ENCODE measurements at places on chromosomes 11 and 22.

GRCh38 chr11:36452961-36453360 is 57.1 kb downstream of the TRAF6 start:
- no peak for DNase-seq

- DNase-seq = no peak
Measured at GRCh38 chr22:43554694-43555365, 143.0 kb downstream of the MPPED1 start.

GRCh38 chr22:46240506-46240905 is 9.6 kb downstream of the CDPF1 start:
- no peak for DNase-seq

GRCh38 chr11:104142698-104143097 is 21.2 kb downstream of the PDGFD start:
- no peak for DNase-seq

DNA sequence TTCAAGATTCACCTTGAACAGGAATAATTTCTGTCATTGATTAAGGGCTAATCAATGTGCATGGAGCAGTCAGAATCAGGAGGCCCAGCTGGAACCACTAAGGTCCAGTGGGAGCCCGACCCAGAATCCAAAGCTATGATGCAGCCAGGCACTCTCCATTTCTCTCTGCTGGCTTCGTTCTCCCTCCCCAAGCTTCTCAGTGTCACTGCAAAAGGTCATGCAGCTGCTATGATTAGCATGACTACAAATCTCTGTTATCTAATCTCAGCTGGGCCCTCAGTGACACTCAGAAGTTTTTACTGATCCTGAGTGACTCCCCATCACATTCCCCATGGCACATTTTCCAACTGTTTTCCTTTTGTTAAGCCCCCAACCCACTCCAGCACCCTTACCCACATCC is 31.1 kb upstream of the PRSS23 start:
- DNase-seq = no peak

DNA sequence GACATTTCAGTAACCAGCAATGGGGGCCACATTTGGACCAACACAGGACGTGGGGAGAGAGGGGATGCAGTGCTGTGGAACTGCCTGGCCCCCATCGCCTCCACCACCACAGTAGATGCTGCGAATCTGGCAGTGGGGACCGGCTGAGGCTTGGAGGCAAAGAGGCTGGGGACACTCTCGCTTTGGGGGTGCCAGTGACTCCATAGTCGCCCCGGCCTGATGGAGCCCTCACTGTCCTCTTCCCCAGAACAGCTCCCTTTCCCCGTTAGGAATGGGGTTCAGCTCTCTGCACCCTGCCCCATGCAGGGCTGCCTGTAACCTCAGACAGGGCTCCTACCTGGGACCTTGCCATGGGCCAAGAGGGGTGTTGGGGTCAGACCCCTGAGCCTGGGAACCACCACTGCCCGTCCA is 1.8 kb upstream of the MUC2 start:
- DNase-seq = no peak

DNA sequence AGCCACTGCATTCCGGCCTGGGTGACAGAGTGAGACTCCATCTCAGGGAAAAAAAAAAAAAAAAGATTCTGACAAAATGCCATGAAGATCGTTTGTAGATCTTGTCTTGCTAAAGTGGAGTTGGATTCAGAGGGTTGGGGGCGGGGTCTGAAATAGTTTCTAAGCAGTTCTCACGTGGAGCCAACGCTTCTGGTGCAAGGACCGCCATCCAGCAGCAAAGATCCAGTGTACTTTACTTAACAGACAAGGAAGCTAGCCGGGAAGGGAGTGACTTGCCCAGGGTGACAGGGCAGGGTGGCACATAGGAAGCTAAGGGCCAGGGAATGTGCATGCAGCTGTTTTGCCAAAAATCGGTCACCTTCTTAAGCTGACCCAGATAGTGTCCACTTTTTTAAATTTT is 27.4 kb downstream of the APOL1 start:
- DNase-seq = no peak
